LHCN-M2 (cell line): ENCODE measurements at places on chromosomes 3 and 15.

GRCh38 chr3:150409125-150409511, 1.0 kb downstream of the TSC22D2 start:
- no peak for DNase-seq

DNA sequence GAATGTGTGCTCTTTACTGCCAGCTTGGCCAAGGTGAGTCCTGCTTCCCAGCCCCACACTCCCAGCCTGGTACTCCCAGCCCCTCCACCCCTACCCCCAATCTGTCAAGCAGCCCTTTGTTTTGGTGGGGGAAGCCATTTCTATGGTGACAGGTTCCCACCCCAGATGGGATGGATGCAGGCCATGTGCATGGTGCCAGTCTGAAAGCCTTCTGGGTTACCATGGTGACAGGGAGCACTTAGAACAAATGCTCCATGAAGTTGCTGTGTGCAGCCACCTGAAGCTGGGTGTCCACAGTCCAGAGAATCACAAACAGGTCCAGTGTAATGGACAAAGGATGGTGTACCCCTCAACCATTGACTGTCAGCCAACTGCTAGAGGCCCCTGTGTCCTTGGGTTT, 19.1 kb upstream of the VILL start:
- DNase-seq: no peak

DNA sequence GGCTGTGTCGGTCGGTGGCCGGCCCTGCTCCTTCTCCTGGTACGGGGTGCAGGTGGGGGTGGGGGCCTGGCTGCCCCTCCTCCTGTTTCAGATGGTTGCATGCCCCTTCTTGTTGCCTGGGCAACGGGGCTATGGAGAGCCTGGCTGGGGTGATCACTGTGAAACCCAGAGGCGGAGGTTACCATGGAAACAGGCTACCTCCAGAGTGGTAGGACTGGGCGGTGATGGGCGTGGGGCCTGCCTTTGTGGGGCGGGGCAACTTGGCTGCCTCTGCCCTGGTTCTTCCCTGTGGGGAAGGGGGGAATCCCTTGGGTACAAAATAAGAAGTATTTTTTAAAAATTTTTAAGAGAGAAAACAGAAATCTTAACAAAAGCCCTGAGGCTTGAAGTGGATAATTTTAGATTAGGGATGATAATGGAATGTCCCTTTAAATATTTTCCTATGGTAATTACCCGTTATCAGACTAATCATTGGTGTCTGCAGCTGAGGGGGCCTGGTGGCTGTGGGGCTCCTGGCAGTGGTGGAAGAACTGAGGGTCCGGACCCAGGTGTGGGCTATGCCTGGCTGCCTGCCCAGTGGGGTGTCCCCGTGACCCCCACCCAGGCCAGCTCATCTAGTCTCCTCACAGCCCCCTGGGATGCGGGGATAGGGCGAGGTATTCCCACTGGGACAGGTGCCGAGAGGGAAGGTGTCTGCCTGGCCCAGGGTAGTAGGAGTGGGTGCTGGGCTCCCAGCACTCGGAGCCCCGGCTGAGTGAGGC, 32.5 kb downstream of the PLXNA1 start:
- DNase-seq: no peak

DNA sequence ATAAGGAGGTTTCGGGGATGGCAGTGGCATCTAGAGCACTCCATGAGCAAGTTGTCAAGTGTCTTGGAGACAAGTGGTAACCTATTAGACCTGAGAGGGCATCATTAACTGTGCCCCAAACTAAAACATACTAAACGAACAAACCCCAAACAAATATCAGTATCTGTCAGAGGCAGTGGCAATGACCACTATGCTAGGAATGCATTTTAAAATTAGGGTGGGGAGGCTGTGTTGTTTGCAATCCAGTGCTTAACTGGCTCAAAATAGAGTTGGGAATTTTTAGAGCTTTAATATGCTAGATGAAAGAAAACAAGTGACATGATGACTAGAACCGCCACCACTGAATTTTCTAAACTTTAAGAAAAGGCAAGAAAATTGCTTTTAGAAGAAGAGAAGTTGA, 51.8 kb upstream of the TPRG1 start:
- no peak for DNase-seq

DNA sequence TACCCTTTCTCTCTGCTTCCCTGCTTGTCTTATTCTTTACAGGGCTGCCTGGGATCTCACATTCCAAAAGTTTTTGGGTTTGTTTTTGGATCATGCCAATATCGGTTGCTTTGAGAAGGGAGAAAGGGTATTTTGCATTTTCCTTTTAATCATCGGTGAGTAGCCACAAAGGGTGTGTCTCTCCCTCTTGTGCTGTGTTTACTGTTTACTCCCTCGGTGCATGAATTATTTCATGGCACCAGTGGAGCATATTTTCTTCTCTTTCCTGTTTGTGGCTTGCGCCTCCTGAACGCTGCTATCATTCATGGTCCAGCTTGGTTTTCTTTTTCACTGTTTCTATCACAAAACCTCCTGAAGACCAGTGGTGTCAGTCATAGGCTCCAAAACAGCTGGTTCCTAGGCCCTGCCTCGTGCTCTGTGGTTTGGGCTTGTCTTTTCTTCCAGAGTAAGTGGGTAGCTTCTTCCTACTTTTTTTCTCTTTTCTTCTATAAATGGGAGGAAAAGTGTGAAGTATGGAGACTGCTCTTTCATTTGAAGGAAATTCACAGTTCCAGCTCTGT, 54.9 kb downstream of the IGF1R start:
- DNase-seq: peak; percentile 79
